ENCODE measurements at places on chromosomes 2 and 18.

DNA sequence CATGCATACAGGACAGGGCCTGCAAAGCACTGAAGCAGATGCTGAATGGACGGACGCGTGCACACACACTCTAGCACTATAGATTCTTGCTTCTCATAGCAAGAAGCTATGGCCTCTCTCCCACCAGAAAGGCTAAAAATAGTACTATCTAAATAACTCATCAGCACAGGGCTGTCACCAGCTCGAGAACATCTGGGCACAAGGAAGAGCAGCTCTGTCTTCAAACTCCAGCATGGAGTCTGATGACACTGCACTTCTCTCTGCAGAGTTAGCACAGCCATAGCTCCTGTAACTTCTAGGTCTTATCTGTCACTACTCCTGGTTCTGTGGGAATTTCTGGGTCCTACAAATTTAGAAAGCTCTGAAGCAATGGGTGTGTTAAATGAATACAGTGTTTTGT lies 123.5 kb downstream of the MYO5B start:
- no peak for DNase-seq

DNA sequence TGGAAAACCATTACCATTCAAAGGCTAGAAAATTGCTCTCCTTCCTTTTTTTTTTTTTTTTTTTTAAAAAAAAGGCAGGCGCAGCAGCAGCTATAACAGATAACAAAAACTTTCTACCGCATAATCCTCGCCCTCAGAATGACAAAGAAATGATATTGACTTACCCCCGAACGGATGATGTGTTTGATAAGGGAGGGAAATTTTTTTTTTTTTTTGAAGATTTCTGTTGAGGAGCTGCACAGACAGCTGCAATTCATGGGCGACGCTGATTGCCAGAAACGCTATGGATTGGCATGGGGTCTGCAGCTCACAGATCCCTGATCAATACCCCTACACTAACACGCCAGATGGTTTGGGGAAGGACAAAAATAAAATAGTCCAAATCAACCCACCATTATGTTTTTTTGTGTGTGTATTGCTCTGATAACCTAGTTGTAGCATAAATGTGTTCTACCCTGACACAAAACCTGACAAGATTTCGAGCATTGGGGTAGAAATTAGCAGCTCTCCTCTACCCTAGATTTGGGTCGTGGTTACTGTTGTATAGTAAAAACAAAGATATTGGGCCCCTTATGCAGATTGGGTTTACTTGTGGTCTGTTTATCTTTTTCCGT lies 3.6 kb upstream of the ONECUT2 start:
- no peak for DNase-seq

DNA sequence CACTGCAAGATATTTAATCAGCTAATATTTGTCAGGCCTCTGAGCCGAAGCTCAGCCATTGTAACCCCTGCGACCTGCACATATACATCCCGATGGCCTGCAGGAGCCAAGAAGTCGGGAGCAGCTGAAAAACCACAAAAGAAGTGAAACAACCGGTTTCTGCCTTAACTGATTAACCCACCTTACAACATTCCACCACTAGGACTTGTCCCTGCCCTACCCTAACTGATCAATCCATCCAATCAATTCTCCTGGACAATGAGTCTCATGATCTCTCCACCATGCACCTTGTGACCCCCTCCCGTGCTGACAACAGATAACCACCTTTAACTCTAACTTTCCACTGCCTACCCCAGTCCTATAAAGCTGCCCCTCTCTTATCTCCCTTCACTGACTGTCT lies 945.4 kb upstream of the GYPC start:
- no peak for DNase-seq

- DNase-seq = no peak
Observed at GRCh38 chr2:9982248-9982647, 30.8 kb downstream of the GRHL1 start.

DNA sequence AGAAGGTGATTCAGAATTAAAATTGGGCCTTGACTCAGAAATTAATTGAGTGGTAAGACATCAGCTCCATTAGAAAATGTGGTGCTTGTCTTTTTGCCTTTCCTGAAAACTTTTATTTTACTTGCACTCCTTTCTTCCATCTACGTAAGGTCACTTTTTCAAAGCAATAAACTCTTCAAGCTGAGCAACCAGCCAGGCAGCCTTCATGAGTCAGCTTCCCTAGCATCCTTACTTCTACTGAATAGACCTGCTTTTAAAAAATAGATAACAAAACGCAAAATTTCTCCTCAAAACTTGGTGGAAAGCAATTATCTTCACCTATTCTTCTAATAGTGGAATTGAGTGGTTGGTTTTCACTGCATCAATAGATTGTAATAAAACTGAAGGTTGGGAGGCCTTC lies 504.2 kb downstream of the ARHGAP15 start:
- DNase-seq = no peak

- no peak for DNase-seq
Observed at GRCh38 chr18:50350699-50351098, 24.1 kb upstream of the SKA1 start.

DNA sequence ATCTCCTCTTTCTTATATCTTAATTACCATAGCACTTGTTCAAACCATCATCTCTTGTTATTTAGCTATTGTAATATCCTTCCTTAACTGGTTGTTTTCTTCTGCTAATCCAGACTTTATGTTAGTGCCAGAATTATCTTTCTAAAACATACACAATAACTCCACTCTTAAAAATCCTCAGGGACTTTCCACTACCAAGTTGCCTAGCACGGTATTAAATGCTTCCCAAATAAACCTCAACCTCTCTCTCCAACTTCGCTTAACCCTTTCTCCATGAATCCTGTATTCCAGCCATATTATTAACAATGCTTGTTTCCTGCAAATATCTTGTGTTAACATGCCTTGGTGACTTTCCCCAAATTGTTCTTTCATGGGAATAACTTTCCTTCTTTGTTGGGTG lies 84.5 kb downstream of the FAM228A start:
- DNase-seq = no peak

DNA sequence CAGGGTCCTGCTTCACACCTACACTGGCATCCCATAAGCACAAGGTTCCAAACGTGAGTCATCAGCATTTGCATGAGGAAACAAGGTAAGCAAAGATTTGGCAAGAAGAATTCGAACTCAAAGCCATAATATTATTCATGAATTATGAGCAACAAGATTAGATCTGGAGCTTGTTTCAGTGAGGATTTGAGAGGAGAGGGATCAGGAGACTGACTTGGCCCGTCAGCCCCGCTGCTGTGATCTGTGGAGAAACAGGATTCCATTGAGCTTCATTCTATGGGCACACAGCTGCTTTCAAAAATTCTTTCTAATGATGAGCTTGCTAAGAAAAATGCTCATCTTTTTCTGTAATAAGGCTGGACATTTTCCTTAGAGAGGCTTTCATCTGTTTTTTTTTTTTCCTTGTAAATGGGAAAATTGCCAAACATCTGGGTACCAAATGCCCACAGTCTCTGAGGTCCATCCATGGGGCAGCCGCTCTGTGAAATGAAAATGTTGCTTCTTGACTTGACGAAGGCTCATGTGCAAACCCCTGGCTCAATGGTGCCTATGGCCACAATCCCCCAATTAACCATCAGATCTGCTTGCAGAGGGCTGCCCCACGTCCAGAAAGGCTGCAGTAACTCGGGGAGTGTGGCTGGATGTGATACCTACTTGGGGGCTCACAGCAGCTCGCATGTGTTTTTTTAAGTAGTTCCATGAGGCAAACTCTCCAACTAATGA lies 179.3 kb downstream of the TMEM18 start:
- DNase-seq = no peak

DNA sequence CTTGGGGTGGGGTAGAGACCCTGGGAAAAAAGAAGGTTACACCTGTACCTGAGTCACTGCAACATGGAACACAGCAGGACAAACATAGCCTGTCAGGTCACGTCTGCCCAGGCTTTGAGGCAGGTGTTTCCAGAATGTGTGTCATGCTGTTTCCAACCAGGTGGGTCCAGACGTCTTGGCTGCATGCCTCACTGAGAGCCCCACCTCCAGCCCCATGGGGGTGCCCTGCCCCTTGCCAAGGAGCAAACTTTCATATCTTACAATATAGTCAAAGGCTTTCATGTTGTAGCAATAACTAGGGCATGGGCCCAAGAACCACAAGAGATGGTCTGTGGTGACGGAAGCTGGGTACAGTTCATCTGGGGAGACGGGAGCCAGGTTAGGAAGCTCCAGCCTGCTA lies 499.7 kb downstream of the BCL11A start:
- no peak for DNase-seq

GRCh38 chr2:151808258-151809072 lies 19.8 kb downstream of the ARL5A start:
- peak; percentile 12 for DNase-seq

- no peak for DNase-seq
Observed at GRCh38 chr2:173524256-173524955, 169.7 kb downstream of the CDCA7 start.

DNA sequence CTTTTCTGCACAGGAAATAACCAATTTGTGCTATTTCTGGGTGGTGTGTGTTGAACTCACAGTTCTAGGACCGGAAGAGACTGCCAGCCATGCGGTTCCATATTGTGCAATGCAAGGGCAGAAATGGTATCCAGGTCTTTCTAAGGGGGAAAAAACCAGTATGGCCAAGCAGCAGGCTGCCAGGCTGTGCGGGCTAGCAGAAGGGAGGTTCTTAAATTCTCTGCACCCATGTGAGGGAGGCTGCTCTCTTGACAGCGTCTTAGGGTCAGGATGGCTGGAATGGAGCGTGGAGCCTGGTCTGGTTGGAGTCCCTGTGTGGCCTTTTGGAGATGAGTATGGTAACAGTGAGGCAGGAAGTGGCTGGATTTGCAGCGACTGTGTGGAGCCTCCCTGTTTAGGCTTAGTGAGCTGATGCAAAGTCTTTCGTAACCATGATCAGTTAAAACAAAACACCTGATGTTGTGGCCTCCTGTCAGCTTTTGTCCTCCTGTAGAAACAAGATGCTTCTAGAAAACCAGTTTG lies 52.6 kb downstream of the NCK2 start:
- DNase-seq = no peak

- DNase-seq = no peak
Observed at GRCh38 chr2:216312441-216312840, 59.8 kb downstream of the MARCHF4 start.

GRCh38 chr2:98457045-98457696 lies 12.5 kb downstream of the INPP4A start:
- DNase-seq = peak; percentile 51

GRCh38 chr18:58325494-58325893 lies 281.5 kb downstream of the NEDD4L start:
- no peak for DNase-seq

DNA sequence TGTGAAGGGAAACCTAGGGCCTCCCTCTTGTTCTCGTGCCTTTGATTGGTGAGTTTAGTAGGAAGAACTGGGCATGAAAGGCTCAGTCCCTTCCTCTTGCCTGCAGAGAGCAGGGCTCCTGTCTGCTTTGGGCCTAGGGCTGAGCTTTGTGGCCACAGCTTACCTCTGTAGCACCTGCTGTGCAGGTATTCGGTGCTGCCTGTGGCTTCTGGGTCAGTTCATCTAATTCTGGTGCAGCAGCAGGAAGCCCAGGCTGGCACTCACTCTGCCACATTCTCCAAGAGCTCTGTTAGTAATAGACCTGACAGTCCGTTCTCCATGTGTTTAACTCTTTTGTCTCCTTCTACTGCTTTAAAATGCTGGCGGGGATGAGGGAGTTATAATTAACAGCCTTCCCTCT lies 96.5 kb downstream of the DLGAP1 start:
- no peak for DNase-seq

- no peak for DNase-seq
Observed at GRCh38 chr2:135844301-135844895, 7.4 kb upstream of the LCT start.

- no peak for DNase-seq
Observed at GRCh38 chr18:63878925-63879324, 8.6 kb upstream of the SERPINB2 start.

GRCh38 chr18:22517356-22517755 lies 99.6 kb upstream of the CTAGE1 start:
- DNase-seq = no peak

DNA sequence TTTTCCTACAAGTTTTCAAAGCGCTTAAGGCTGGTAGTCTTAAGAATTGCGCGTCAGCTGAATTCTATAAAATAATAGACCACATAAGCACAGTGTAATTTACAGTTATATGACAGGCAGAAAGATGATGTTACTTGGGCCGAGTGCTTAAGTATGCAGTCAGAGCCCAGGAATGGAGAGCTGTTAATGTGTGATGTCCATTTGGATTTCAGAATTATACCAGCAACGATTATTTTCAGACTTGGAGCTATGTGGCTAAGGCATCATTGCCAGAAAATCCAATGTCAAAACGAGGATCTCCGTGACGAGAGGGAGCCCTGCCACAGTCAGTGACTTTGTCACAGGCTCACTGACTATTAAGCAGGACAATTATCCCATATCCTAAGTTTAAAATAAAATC lies 3.4 kb downstream of the KLF7 start:
- DNase-seq = peak; percentile 75

GRCh38 chr2:191740016-191740419 lies 62.1 kb downstream of the NABP1 start:
- no peak for DNase-seq

DNA sequence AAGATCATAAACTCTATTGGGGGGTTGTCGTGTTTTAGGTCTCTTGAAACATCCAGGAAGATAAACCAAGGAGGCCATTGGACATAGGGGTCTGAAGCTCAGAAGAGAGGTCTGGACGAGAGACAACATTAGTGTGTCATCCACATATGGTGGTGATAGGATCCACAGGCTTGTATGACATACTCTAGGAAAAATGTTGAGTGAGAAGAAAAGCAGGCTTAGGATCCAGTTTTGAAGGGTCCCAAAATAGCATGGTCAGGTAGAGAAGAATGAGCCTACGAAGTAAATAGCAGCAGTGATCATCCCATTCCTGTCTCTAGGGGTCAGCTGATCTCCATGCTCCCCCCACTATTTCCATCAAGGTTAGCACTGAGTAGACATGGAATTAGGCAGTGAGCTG lies 166.8 kb downstream of the ANKRD30B start:
- DNase-seq = no peak

GRCh38 chr2:212695426-212695825 lies 156.8 kb upstream of the ERBB4 start:
- no peak for DNase-seq

DNA sequence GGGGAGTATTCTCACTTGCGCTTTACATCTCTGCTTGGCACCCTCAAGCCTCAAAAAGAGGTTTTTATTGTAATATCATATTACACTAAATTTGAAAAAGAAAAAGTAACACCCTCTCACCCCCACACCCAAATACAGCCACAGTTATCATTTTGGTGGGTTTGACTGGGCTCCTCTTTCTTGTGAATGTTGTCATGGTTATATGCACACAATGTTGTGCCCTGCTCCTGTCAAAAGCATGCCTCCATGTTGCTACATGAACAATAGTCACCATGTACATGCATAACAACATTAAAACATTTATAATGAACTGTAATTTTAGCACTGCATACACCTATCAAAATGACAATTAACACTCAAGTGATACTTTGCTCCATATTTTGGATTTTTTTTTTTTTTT lies 100.2 kb downstream of the BCL2L11 start:
- DNase-seq = no peak

GRCh38 chr2:197205585-197206215 lies 104.9 kb downstream of the ANKRD44 start:
- no peak for DNase-seq
